ENCODE measurements at places on chromosomes 12 and 14.

DNA sequence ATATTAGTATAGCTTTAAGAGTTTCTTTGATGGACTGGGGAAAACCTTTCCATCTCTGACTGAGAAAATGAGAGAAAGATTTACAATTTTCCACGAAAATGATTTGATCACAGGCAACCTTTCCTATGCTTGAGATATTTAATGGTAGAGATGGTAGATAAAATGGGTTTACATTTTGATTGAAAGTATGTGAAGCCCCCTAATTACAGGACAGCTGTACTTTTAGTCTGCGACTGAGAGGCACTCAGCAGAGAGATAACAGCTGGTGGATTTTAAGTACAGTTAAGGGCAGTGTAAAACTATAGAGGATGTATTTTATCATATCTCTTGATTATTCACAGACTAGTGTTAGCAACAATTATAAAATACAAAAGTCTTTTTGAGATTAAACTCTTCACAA, 40.7 kb downstream of the C12orf50 start:
- DNase-seq, result no peak

DNA sequence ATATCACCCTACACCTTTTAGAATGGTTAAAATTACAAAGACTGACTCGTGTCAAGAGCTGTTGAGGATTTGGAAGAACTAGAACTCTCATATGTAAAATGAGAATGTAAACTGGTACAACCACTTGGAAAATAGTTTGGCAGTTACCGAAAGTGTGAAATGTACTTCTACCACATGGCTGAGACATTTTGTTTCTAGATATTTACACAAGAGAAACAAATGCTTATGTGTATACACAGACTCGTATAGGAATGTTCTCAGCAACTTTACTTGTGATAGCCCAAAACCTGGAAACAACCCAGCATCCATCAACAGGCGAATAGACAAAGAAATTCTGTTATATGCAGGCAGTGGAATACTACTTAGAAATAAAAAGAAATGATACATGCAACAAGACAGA, 103.0 kb downstream of the BRMS1L start:
- DNase-seq, result no peak

DNA sequence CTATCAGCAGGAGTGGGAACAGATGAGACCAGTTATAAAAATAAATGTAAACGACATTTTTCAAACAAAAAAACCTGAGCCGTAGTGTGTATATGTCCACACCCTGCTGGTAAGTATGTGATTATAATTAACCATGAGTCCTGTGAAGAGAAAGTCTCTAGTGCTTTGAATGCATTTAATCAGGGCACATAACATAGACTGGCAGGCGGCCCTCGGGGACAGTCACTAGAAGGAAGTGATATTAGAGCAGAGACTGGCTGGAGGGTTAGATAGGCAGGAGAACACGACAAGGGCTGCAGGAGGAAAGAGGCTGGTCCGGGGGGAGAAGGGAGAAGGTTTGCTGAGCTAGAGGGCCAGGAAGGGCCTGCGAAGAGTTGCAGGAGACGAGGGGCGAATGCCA, 23.8 kb upstream of the ELK3 start:
- DNase-seq, result no peak

DNA sequence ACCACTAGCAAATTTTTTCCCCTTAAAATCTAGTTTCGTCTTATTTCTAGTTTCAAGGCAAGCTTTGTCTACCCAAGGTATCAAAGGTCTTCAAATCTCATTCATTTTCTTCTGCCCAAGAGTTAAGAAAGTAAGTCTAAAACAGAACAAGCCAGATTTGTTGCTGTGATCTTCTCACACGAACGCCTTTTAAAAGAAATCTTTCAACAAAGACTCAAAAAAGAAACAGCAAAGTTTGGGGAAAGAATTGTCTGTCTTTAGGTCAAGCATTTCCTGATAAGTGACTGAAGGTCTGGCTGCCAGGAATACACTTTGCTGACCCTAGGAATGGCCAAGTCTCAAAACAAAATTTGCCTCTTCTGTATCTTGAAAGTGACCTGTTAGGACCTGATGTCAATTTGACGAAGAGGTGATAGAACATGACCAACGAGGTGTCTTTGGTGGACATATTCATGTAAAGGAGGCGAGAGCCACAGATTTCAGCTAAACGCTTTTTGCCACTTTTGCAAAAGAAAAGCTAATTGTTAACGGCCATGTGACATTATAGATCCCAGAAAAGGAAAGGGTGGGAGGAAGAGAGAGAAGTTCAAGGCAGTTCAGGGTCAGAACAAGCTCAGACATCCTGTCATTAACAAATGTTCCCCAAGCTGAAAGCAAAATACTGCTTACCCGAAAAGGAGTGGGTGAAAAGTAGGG, 1.7 kb downstream of the CDK17 start:
- no peak for DNase-seq

- DNase-seq, result no peak
Observed at GRCh38 chr12:66329941-66330340, 27.6 kb downstream of the HELB start.

DNA sequence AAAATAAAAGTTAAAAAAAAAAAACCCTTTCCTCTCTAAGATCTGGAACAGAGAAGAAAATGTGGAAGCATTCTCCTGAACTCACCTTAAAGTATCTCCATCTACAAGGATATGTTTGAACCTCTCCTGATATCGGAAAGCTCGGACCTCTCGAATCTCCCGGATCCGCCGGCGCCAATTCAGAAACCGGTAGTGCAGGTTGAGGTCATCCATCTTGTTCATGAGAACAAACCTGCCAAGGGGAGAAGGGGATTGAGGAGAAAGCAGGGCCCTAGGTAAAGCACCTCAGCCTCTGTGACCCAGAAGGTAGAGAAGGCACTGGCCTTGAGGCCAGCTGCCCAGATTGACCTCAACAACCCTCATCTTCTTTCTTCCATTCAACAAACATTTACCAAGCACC, 2.2 kb downstream of the SPRYD3 start:
- DNase-seq, result no peak

DNA sequence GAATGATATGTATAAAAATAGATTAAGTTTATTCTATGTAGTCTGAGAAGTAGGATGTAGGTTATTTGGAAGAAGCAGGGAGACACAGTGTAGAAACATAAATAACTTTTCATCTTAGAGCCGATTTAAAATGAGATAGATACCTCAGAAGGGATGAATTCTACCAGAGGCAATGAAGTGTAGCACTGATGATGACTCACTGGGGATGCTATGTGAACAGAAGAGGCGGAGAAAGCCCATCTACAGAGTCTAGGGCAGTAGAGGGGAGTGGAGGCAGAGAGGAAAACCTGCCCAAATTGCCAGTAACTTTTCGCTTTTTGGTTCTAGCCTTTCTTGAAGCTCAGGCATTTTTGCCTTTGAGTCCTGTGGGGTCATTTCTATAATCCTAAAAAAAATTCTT, 451.8 kb downstream of the ATP23 start:
- no peak for DNase-seq

DNA sequence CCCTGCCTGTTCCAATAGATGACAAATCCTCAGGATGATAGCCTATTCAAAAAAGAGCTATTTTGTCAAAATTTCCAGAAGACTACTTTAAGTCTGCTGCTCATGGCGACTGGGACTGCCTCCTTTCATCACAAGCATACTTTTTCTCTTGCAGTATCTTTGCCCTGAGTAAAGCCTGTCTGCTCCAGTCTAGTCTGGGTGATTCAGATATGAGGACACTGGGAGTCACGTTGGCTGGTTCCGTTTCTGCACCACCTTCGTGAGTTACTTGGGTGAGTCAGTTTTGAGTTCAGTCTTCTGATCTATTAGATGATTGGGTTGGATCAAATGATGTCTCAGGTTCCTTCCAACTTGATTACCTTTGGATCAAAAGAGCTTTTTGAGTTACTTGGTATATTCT, 301.3 kb upstream of the STXBP6 start:
- no peak for DNase-seq

GRCh38 chr14:80167793-80168448, 43.4 kb downstream of the DIO2 start:
- DNase-seq, result no peak

GRCh38 chr14:61320806-61321384, 484 bp upstream of the PRKCH start:
- no peak for DNase-seq

DNA sequence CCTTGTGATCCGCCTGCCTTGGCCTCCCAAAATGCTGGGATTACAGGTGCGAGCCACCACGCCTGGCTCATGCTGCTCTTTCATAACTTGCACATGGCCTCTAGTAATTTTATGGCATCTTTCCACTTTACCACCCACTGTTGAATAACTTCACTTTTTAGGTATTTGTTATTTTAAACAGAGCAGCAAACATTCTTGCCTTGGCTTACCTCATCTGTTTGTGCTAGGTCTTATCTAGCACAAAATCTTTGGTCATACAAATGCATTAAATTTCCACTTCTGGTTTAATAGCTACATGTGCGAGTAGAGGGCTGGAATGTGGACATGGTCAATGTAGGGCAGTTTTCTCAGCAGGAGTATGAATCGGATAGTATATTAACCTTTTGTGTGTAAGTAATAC, 38.8 kb upstream of the ATF7IP start:
- no peak for DNase-seq

- no peak for DNase-seq
Observed at GRCh38 chr14:105209091-105209490, 28.0 kb upstream of the NUDT14 start.

GRCh38 chr14:64209444-64210131, 84.6 kb downstream of the ESR2 start:
- no peak for DNase-seq

GRCh38 chr12:88562151-88562550, 18.1 kb downstream of the KITLG start:
- no peak for DNase-seq

- DNase-seq, result no peak
Observed at GRCh38 chr12:66767536-66767935, 88.7 kb upstream of the GRIP1 start.

GRCh38 chr12:37672655-37673260, 643.8 kb upstream of the ALG10B start:
- DNase-seq, result no peak

DNA sequence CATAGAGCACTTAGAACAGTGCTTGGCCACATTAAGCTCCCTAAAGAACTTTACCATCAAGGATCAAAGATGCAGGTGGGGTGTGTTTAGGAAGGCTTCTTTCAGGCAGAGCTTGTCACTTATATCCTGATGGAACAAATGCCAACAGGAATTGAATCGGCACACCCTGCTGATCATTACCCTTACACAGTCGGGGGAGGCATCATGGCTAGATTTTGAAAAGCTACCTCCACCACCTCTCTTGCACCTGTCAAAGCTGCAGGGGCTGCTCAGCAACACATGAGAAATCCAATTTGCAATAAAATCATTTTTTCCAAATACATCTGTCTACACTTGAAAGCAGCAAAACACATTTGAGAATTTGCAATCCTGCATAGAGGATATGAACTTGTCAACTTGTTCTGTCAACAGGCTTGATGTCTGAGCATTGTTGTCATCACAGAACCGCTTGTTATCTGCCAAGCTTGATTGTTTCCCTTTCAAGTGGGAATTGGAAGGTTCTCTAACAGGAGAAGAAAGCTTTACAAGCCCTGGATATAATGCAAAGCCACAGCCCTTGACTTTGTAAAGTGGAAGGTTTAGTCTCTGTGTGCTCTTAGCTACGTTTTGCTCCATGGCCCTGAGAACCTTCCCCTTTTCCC, 24.6 kb upstream of the TRIM9 start:
- no peak for DNase-seq

GRCh38 chr12:109715310-109716091, 1.9 kb downstream of the FAM222A start:
- DNase-seq, result no peak

GRCh38 chr14:84591827-84592445, 938.0 kb upstream of the FLRT2 start:
- DNase-seq, result no peak

- no peak for DNase-seq
Observed at GRCh38 chr14:68695326-68695768, 97.5 kb downstream of the ZFP36L1 start.

GRCh38 chr12:114395755-114396152, 10.2 kb downstream of the TBX5 start:
- no peak for DNase-seq

DNA sequence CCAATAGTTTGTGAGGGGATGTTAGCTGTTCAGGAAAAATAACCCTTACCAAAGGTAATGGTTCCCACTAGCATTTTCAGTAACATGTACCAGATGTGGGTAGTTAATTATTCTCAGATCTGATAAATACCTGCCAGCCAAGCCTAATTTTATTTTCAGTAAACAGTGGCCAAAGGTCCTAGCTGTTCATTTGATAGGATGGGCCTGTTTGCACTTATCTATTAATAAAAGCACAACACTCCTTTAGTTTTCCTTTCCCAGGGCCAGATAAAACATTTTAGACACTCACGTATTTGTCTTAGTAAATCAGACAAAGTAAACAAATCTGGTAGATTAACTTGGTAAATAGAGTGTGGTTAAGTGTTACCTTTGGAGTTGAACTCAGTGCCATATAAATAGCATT, 345.1 kb downstream of the RAD51B start:
- no peak for DNase-seq

GRCh38 chr12:125434936-125435443, 369.8 kb downstream of the AACS start:
- no peak for DNase-seq

GRCh38 chr12:851343-851742, 98.2 kb downstream of the RAD52 start:
- no peak for DNase-seq

GRCh38 chr14:48900565-48900964, 685.6 kb downstream of the RPS29 start:
- DNase-seq, result no peak

- no peak for DNase-seq
Observed at GRCh38 chr14:69796797-69797500, at the start of gene SLC10A1. Gene SLC10A1, minus strand, starts transcription at chr14:69797241. Its CDS starts 86 bp downstream, at chr14:69797155.

- DNase-seq, result no peak
Observed at GRCh38 chr14:101097109-101097793, 193.7 kb upstream of the RTL1 start.

DNA sequence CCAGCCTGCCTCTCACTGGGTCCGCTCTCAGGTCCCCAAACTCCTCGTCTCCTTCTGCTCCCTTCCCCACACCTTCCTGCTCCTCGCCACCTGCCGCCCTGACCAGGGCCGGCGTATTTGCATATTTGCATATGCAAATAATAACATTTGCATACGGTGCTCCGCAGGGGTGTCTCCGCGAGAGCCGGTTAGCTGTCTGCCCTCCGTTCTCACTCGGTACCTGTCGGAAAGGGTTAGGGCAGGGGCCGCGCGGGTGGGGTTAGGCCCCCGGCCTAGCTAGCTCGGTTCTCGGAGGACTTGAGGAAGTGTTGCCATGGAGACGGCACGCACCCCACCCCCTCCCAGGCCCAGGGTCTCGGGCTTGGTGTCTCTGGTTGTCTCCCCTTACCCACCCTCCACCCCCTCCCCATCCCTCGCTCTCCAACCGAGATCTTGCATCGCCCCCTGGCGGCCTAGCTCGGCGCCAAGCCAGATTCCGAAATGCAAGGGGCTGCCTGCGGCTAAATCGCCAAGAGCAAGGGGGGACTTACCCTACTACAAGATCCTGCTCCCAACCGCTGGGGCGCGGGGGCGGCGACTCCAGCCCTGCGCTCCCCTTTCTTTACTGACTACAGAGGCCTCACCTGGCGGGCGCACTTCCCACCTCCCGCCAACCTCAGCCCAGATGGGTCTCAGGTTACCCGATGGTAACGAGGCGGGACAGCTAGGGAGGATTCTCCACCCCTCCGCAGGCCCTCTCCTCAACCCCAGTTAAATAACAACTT, 8.1 kb downstream of the STAC3 start:
- no peak for DNase-seq
